Foreskin keratinocyte (primary cell): ENCODE measurements at places on chromosomes 7 and 10.

- DNase-seq = peak; percentile 91
Observed at GRCh38 chr10:29471544-29471859, 163.3 kb downstream of the SVIL start.

GRCh38 chr10:132662186-132662920, 123.6 kb downstream of the NKX6-2 start:
- no peak for DNase-seq

DNA sequence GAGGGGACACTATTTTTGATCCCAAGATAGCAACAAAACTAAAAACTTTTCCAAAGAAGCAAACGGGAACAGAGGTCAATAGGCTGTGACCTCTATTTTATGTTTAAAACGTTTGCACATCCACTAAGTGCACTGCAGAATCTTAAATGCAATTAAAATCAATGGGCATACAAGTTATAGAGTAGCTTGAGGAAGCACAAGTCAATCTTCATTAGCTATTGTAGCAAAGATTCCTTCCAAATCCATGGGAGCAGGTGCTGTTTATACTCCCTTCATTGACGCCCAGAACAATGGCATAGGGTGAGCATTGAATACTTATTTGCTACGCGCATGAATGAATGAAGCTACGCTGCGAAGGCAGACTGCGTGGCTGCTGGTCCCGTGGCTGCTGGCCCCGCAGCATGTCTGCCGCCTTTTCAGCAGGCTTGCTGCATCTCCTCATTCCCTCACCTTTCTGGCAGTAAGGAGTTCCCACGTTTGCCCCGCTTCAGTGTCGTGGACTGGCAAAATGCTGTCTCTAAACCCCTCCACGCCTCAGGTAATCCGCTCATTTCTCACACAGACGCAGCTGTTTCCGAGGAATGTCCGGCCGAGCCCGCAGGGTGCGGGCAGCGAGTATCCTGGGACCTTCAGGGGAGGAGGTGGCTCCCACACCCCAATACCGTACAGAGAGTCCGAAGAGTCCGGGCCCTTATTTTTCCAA, 754 bp upstream of the PHYHIPL start:
- DNase-seq = peak; percentile 23

DNA sequence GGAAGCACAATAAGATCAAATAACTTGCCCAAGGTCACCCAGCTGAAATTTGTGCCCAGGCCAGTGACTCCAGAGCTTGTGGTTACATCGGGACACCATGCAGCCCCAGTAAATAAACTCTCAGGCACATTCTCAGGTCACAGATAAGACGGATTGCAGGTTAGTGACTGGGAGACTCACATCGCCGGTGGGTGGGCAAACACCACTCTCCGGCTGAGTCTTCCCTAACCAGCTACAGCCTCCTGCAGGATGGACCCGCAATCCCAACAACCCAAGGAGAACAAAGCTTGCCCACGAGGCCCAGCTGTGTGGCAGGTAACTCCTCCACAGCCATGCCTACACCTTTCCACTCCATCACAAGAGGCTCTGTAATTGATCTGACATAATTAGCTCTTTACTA, 81.7 kb upstream of the EFCAB10 start:
- no peak for DNase-seq

- DNase-seq = peak; percentile 93
Observed at GRCh38 chr10:9762966-9763656, 1254.6 kb upstream of the CELF2 start.

DNA sequence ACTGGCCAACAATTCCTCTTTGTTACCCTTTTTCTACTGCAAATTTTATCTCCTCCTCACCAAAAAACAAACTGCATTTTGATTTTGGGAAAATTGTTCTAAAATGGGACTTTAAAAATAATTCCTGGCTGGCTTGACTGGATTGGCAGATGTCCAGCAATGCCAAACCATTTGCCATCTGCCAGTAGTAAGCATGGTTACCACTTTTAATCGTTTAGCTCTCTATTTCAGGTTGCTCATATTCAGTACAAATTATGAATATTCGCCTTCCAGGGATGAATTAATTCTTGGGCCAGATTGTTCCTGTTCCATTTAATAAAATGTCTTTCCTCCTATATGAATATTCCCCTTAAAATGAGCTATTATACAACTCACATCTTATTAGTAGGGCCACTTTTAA, 35.7 kb downstream of the SMNDC1 start:
- no peak for DNase-seq

GRCh38 chr10:130809761-130810515, 501.6 kb downstream of the TCERG1L start:
- DNase-seq = no peak

GRCh38 chr7:144048648-144049047, at the start of gene OR2A5:
Gene OR2A5 (plus strand): TSS chr7:144048948. CDS start chr7:144050402, 1,454 bp downstream.
- no peak for DNase-seq

- DNase-seq = peak; percentile 73
Observed at GRCh38 chr7:93185303-93186027, 37.3 kb upstream of the SAMD9L start.

GRCh38 chr7:81062755-81063154, 143.9 kb upstream of the SEMA3C start:
- no peak for DNase-seq

DNA sequence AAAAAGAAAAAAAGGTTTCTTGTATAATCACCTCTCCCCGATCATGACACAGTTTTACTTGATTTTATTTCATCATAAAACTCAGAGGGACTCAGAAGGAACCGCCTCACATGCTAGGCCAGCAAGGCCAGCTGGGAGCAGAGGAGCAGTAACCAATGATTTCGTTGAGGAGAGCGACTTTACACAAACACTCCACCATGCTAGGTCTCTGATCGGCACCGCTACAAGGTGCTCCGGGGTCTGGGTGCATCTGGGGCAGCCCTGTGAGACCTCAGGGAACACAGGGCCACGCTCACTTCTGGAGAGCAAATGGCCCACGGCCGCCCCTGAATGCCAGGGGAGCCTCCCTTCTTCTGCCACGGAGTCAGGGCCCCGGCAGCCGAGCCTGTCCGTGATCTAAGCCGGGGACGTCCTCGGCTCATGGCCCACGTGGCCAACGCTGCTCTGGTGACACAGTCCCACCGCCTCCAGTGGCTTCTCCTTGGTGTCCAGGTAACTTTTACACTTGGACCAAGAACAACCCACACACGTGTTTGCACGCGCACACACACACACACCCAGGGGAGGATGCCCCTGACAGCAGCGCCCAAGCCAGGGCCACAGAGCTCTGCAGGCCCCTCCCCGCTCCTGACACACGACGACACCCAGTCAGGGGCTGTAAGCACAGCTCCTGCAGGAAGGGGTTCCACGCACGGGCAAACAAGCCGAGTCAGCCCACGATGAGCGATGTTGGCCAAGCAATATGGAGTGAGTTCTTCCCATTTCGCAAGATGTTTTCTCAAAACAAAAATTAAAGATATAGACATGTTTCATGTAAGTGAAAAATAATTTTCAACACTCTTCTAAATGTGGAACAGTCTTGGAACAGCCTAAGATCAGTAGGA, 332.3 kb downstream of the DNAJB6 start:
- no peak for DNase-seq

DNA sequence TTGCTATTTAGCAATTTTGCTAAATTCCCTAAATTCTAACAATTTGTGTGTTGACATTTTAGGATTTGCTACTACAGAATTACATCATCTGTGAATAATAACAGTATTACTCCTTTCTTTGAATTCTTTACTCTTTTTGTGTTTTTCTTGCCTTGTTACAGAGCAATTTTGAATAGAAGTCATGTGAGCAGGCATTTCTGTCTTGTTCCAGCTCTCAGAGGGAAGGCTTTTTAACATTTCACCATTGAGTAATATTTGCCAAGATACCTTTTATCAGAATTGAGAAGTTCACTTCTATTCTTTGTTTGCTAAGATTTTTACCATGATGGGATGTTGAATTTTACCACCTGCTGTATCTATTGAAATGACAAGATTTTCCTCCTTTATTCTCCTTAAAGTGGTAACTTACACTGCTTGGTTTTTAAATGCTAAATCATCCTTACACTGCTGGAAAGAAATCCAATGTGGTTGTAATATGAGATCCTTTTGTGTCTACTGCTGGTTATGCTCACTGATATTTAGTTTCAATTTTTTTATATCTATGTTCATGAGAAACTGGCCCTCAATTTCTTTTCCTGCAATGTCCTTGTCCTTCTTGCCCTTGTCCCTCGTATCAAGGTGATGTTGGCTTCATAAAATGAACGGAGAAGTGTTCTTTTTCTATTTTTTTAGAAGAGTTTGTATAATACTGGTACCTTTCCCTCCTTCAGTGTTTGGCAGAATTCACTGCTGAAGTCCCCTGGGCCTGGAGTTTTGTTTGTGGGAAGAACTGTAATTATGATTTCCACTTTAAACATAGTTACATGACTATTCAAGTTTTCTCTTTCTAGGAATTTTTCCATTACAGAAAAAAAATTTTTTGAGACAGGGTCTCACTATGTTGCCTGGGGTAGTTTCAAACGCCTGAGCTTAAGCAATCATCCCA, 50.3 kb upstream of the ATP6V0A4 start:
- no peak for DNase-seq
